ENCODE measurements at places on chromosomes 4 and X.

DNA sequence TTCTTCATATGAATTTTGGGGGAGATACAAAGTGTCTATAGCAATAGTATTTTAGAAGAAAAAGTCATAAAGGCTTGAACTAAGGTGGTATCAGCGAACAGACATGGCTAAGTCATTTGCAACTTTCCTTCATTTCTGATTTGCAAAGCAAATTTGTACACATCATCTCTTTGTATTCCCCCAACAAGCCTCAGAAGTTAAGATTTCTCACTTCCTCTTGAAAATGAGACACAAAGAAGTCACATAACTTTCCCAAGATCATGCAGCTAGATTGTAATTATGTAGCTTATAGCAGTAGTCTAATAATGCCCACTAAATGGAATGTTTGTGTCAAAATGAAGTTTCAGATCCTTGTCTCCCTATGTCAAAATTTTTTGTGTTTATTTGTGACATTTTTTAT lies 709.8 kb upstream of the HS3ST1 start:
- DNase-seq = no peak

DNA sequence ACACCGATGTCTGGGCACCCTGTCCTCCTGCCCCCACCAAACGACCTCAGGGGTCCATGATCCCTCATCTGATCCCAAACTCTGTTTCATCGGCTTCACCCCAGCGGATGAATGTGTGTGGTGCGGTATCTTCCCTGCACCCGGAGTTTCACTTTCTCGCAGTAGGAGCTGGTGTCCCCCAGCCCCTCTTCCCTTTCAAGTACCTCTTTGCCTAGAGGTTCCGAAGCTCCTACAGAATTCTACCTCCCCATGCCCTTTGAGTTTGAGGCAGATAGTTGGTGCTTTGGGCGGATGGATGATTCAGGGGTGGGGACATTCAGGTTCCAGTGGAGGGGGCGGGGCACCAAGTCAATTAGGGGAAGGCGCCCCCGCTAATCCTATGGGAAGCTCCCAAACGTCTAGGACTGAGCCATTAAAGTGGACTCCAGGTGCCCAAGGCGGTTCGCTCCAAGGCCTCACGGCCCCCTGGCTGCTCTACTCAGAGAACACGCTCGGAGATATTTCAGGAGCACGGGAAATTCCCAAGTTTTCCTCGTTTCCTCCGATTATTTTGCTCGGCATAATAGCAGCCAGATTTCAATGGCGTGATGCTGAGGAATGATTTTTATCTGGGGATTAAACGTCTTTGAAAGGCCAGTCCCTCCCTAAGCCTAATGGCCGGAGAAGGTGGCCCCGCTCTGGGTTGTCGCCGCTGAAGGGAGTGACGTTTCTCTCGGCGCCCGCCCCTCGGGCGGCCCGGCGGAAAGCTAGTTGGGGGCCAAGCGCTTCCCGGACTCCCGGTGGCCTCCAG lies 1.3 kb downstream of the MSX1 start:
- DNase-seq = no peak

DNA sequence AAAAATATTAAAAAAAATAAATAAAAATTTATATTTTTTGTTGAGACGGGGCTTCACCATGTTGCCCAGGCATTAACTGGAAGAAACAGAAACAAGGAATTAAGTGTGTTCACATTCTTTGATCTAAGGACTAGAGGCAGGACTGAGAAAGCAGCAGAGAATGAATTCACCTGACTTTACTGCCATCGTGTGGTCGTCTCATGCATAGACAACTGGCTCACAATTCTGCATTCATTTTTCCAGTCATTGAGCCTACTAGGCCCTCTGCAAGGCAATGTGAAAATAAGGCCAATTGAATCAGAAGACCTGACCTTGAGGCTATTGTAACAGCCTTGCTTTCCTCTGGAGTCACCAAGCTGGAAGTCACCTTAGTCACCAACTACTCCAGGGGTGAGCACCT lies 37.4 kb downstream of the LHFPL1 start:
- peak; percentile 51 for DNase-seq

GRCh38 chr4:124737619-124738018 lies 25.1 kb upstream of the ANKRD50 start:
- no peak for DNase-seq

GRCh38 chr4:100208964-100209363 lies 18.7 kb upstream of the DDIT4L start:
- no peak for DNase-seq

GRCh38 chr4:7335344-7336066 lies 99.2 kb downstream of the PSAPL1 start:
- peak; percentile 72 for DNase-seq

DNA sequence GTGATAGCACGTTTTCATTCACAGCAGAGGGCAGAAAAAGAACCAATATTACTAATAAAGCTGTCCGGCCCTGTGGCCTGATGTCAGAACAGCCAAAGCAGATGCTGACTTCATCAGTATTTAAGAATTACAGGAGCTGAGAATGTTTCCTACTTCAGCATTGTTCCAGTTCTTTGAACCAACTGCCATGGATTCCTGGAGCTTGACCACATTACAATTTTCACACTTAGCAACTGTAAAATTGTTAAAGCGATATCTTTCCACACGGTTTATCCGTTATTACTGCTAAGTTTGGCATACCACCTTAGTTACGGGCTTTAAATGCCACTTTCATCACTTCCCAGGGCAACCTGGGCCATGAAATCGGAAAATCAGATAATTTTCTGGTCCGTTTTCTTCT lies 118.2 kb downstream of the EPHA5 start:
- no peak for DNase-seq

GRCh38 chrX:46125111-46125510 lies 420.1 kb downstream of the ZNF674 start:
- no peak for DNase-seq

DNA sequence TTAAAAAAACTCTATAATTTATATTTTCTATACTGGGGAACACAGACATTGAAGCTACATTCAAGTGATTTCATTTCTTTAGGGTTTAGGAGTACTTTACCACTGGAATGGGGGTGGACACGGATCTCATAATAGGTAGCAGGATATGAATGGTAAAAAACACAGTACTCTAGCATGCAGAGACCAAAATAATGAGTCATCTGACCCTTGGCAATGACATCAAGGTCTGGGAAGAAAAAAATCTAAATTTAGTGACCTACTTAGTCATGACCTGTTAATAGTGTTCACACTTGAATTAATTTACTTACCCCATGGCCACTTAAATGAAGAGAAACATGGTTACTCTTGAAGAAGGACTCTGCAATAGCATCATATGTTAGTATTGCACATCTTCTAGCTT lies 187.9 kb downstream of the EPHA5 start:
- DNase-seq = no peak

- no peak for DNase-seq
These were observed 362.1 kb upstream of the ATOH1 start for GRCh38 chr4:93466446-93466845.

GRCh38 chr4:81850701-81851100 lies 379.0 kb upstream of the RASGEF1B start:
- DNase-seq = no peak

GRCh38 chr4:6983544-6984142 lies 59.5 kb upstream of the TADA2B start:
- no peak for DNase-seq

GRCh38 chr4:177596035-177596434 lies 153.8 kb upstream of the AGA start:
- DNase-seq = peak; percentile 2

- DNase-seq = no peak
These were observed 30.0 kb upstream of the APELA start for GRCh38 chr4:164847016-164847415.

DNA sequence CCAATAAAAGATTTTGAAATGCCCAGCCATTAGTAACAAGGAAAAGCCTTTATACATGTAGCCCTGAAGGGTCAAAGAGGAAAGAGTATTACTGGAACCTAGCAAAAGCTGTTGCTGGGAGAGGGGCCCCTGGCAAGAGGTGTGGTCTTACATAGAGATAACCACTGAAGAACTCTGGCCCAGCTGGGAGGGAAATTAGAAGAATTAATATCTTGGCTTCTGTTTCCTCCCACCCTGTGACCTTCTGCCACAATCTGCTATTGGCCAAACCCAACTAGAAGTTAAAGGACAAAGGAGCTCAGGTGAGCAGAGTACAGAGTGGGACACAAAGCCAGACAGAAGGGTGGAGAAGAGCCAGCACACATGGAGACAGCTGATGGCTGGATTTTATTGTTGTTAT lies 39.3 kb upstream of the CCNG2 start:
- DNase-seq = no peak

DNA sequence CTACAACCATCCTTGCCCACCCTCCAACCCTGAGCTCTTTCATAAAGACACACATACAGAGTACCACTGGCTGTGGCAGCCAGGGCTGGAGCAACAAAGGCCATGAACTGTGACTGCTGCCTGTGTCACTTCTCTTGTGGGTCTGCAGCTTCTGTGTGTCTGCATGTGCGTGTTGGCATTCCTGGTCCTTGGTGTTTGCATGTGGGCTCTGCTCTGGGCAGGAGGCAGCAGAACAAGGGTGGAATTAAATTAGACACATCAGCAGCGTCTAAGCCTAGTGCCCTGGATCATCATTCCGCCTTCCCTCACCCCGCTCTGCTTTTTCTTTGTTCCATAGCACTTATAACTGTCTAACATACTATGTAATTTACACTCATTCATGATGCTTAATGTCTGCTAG lies 157.7 kb downstream of the MGST2 start:
- DNase-seq = no peak

GRCh38 chrX:107825698-107826237 lies at the start of gene MID2:
Gene MID2 (plus strand): TSS chrX:107825866. CDS start chrX:107826427, 561 bp downstream.
- DNase-seq = peak; percentile 50

DNA sequence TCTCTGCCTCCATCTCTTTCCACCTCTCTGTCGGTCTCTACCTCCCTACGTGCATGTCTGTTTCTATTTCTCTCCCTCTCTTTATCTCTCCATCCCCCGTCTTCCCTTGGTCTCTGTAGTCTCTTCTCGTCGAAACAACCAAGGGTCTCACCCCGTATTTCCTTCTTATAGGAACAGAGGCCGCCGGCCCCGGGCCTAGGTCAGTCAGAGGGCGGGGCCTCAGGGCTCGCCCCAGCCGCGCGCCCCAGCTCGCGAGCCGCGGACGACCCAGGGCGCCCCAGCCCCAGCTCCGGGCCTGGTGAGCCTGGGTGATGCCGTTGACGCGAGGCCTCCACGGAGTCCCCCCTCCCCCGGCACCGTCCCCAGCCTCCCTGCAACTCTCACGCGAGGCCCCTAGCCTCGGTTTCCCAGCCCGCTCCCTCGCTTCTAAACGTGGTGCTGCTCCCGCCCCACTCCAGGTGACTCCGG lies 6.6 kb downstream of the TIMM17B start:
- no peak for DNase-seq

GRCh38 chr4:137310593-137311490 lies 221.5 kb downstream of the PCDH18 start:
- DNase-seq = no peak

DNA sequence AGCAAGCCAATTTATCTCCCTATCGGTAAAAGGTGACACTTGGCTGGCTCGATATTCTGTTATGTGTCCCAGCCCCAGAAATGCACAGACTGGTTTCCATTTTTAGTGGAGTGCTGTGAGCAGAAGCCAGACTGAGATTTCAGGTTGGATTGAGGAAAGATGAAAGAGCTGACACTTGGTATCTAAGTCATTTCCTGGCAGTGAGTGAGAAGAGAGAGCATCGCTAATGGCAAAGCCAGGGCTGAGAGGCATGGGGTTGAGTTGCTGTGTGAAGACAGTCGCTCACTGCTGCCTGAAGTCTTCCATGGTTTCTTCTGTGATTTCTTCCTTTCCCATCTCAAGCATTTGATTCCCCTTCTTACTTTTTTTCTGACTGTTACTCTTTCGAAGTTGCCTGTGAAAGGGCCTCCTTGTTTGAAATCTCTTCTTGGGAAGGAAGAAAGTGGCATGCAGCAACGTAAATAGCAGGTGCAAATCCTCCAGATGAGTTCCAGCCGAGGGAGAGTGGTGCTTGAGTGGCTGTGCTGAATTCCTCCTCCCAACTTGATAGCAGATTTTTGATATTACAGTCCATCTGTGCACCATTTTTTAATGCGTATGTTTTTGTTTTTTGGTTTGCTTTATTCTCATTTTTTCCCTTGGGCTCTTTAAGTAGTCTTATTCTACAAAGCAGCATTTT lies 109.2 kb upstream of the LIMCH1 start:
- DNase-seq = no peak

- DNase-seq = no peak
These were observed 1174.0 kb downstream of the RAPGEF2 start for GRCh38 chr4:160276785-160277325.

DNA sequence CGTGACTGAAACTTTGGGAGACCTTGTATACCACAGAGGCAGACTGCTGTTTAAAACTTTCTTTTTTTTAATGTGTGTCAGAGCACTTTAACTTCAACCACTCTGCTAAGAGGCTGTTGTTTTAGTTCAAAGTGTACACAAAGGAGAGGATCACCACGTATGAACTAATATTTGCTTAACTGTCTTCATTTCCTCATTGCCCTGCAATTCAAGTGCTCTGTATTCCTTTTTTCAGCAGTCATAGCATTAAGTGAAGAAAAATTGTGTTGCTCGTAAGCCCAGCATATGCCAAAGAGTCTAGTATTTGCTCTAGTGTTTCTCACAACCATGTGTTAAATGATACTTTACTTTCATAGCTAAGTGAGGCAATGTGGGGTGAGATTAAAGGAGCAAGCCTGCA lies 63.0 kb upstream of the HHIP start:
- DNase-seq = no peak

DNA sequence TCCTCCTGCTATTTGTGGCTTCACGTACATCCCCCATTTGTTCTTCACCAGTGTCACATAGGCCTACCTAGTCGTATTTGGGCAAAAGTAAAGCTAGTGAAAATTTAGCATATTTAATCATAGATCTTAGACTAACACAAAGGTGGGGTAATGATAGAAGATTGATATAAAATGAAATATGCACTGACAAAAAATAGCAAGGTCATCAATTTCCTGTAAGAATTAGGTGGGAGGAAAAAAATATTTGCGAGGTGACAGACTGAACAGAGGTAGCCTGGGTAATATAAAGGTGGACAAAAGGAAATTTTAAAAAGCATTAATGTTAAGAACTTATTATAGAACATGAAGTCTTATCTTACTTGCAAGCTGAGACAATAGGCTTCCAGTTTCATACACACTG lies 239.9 kb downstream of the PCDH10 start:
- no peak for DNase-seq

GRCh38 chr4:63171341-63171740 lies 1237.9 kb downstream of the TECRL start:
- DNase-seq = no peak

DNA sequence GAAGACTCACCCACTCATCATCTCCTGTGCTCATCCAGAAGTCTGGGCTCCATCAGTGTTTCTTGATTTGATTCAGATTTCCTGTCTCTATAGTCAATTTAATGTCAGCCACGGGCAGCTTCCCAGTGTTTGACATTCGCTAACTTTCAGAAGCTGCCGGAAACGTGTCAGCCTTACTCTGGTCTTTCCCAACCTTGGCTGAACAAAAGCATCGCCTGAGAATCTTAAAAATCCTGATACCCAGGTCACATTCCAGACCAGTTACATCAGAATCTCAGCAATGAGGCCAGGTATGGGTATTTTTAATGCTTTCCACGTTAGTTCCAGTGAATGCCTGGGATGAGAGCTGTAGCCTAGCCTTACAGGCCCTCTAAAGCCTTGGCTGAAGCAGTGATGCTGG lies 233.8 kb downstream of the FRMPD4 start:
- no peak for DNase-seq

GRCh38 chr4:63459329-63459728 lies 949.9 kb downstream of the TECRL start:
- DNase-seq = no peak

GRCh38 chr4:76752861-76753501 lies 145.0 kb downstream of the SOWAHB start:
- no peak for DNase-seq
